Stimulated activated CD8-positive, alpha-beta memory T cell treated with anti-CD3 and anti-CD28 coated beads, Interleukin-2, amount 100 ng/mL, for 1 hour (primary cell): ENCODE measurements at places on chromosomes 3 and 15.

- no peak for DNase-seq
Observed at GRCh38 chr3:83011481-83011880, 1250.0 kb upstream of the GBE1 start.

GRCh38 chr3:98730338-98730737 is 32.8 kb upstream of the ST3GAL6 start:
- no peak for DNase-seq

DNA sequence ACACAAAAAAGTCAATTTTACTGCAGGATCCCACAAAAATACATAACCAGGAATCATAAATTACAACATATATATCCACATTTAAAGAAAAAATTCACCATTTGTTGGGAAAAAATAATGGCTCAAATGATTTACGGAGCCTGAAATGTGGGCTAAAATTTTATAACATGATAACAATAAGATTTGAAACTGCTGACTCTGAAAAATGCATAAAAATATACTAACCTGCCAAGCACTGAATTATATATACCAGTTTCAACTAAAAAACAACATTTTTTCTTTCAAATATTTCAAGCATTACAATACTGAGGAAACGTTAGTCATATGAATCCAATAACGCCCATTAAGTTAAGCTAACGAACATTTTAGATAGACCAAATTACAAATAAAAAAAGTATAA is 12.2 kb upstream of the MYO5C start:
- DNase-seq, result no peak

DNA sequence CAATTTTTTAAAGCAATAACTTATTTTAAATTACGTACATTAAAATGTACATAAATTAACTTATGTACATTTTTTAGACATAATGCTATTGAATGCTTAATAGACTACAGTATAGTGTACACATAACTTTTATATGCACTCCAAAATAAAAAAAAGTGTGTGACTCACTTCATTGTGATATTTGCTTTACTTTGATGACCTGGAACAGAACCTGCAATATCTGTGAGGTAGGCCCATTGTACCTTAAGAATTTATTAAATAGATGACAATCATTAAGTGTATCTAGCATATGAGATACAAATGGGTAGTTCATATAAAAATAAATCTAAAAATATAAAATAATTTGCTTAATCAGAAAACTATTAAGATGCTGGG is 276.7 kb downstream of the NFKBIZ start:
- no peak for DNase-seq

DNA sequence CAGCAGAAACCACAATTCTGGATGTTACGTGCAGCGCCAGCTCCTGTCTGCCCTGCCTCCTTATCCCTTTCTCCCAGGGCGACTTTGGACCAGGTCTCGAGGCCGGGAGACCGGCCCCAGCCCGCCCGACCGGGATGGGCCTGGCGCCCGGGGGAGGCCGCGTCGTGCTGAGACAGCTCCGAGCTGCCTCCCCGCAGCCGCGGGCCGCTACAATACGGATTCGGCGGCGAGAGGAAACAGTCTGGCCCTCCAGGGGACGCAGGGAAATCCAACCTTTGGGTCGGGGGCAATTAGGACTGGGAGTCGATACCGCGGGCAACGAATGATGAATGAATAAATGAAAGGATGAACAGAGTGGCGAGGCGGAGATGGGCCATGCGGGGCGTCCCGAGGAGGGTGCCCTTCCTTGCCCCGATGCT is 537 bp downstream of the GRAMD2A start:
- DNase-seq, result no peak
